ENCODE measurements at places on chromosomes 2 and 18. TPM values are rescaled to one million over a fixed set of nuclear protein-coding genes. Genes with fewer than 3 reads are reported as not detected.
A peak's percentile ranks its signal among the peaks of the same experiment; 100 is the strongest.

DNA sequence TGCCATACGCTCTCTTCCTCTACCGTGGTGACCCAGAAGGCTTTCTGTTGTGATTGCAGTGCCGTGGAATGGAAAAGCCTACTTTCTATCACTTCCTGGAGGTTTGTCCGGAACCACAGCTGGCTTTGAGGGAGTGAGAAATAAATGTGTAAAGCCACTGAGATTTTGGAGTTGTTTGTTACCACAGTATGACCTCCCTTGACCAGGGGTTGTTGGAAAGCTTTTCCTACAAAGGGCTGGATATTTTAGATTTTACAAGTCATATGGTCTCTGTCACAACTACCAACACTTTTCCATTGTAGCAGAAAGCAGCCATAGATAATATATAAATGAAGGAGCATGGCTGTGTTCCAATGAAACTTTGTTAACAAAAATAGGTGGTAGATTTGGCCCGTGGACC lies 70.3 kb downstream of the VAPA start:
- DNase-seq, result peak; percentile 37

DNA sequence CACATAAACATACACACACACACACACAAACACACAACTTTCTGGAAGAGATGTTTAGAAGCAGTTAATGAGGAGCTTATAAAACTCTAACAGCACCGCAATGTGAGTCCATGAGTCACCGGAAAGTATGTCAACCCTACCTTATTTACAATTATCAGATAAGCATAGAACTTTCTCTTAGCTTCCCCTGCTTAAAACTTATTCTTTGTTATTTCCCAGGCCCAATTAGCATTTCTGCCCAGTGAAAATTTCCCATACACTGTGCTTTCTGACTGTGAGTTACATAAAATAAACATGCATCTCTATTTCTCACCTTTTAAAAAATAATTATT lies 737.6 kb downstream of the LRP1B start:
- no peak for DNase-seq

- no peak for DNase-seq
These were observed 22.2 kb downstream of the TANC1 start for GRCh38 chr2:158990397-158991214.

- no peak for DNase-seq
These were observed 4.0 kb downstream of the SERPINB13 start for GRCh38 chr18:63590966-63591695.

GRCh38 chr2:134582547-134582899 lies 136.3 kb downstream of the TMEM163 start:
- DNase-seq, result no peak

DNA sequence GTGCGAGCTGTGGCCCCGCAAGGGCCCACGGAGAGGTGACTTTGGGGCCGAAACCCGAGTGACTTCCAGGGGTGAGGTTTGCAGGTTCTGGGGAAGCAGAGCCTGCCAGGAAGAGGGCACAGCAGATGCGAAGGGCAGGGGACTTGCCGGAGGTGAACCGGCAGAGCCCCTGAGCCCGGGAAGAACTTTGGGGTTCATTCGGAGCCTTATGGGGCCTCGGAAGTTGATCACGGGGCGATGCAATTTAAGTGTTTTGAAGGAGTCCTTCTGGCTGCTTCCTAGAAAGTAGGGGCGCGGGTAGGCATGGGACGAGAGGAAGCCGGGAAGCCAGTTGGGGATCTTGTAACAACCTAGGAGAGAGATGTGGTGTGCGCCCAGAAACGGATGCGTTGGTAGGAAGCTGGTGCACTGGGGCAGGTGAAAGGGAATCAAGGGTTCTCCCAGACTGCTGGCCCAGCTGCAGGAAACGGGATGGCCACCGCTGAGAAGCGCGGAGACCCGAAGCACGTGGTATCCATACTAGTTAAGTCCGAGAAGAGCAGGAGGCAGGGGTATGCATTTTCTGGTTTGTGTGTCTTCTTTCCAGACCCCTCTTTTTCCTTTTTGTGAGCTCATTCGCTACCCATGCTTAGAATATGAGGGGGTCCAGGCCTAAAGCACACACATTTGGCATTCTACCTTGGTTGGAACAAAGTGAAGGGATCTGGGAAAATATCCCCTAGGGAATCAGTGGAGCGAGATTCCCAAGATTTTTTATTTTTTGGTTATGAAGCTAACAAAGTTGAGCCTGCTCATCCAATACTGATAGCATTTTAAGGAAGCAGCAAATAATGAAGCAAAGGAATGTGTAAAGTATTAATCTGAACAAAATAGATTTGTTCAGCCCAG lies 758 bp downstream of the SCLY start:
- DNase-seq, result peak; percentile 44

- no peak for DNase-seq
These were observed 107.3 kb upstream of the EFEMP1 start for GRCh38 chr2:56030901-56031300.

GRCh38 chr2:26938399-26939118 lies 31.9 kb upstream of the MAPRE3 start:
- no peak for DNase-seq

DNA sequence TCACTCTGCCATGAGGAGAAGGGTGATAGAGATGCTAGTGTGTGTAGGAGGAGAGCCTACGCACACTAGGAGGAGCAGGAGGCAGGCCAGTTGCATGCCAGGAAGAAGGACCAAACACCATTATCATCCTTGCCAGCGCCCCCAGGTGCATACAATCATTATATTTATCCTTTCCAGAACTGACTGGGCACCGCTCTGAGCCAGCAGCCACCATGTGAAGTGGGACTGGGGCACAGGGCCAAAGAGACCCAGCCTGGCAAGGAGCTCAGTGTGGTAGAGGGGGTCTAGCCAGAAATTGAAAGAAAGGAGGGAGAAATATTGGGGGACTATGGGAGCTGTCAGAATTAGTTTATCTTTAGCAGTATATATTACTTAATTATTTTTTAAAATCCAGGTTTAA lies 8.3 kb upstream of the GPR148 start:
- no peak for DNase-seq

DNA sequence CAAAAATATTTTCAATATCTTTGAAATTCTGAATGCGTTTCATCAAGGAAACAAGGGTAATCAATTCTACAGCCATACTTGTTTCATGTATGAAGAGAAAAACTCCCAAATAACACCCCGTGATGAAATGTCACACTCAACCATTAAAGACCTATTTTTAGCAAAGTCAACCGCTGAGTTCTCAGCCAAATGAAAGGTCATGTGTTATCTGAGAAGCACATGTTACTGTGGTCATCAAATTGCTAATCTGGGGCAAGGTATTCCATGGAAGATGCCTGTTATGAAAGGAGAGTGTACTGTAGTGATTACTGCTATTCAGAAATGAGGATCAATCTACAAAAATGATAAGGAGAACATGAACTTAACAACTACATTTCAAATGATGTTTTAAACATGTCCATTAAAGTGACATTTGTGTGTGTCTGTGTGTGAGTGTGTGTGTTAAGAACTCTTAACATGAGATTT lies 126.7 kb downstream of the BCL2 start:
- DNase-seq, result peak; percentile 87

GRCh38 chr18:55268151-55268601 lies 308.9 kb upstream of the CCDC68 start:
- no peak for DNase-seq

DNA sequence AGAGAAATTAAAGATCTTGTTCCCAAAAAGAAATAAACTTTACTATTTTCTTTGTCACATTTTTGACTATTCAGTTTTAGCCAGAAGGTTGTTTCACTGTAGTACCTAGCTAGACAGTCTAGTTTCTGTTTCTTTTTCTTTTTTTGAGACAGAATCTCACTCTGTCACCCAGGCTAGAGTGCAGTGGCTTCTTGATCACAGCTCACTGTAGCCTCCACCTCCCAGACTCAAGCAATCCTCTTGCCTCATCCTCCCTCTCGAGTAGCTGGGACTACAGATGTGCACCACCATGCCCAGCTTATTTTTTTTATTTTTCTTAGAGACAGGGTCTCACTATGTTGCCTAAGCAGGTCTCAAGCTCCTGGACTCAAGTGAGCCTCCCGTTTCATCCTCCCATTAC lies 2.2 kb downstream of the RBM45 start:
- DNase-seq, result no peak

DNA sequence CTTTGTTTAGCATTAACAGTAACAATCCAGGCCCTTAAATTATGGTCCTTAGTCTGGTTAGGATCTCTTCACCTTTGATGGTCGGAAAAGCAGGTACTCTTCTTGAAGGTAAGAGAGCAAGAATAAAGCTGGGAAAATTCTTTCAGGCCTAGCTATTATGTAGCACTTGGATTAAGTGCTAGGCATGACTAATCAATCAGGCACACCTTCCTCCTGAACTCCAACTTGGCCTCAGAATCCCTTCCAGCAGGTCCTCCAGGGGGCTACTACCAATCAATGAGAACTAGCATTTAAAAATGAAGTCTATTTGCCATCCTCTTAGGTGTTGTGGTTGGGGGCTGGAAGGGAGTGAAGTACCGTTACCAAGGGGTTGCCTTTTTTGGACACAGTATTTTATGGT lies 3.7 kb downstream of the SMYD1 start:
- no peak for DNase-seq

- DNase-seq, result peak; percentile 54
These were observed 121.8 kb upstream of the EPAS1 start for GRCh38 chr2:46175419-46175818.

- DNase-seq, result peak; percentile 79
These were observed 38.4 kb downstream of the EPAS1 start for GRCh38 chr2:46335391-46336282.

GRCh38 chr2:33354981-33355380 lies 121.5 kb upstream of the RASGRP3 start:
- DNase-seq, result no peak

DNA sequence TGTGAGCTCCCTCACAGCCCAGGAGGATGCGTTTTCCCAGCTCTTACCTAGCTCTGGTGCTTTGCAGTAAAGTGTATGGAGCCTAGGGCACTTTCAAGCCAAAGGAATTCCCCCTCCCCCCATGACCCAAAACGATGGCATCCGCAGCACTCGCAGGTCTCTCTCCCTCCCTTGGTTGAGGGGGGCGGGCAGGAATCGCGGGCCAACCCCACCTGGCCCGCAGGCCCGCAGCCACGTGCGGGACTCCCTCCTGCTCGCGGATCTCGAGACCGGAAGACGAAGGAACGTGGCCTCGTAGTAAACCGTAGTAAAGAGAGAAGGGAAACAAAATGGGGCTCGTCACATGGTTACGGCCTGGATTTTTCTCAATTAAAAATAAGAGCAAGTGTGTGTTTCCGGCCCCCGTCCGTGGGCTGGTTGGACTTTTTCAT lies 8.5 kb downstream of the IRS1 start:
- DNase-seq, result no peak

DNA sequence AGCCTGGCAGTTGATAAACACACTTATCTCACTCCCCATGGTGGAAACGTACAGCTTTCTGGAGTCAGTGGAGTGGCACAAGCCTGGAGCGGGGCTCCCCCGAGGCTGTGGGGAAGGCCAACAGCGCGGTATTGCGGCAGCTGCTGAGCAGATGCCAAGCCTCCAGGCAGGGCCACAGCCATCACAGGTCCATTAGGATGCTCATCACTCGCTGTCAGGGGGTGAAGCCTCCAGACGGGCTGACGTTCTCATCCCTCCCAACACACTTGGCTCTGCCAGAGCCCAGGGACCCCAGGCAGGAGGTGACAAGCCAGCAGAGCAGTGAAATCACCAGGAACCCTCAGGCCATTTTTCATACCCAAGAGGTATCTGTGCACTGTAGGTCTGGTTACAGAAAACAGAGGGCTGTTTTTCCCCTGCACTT lies 529.2 kb upstream of the KLHL29 start:
- no peak for DNase-seq

- peak; percentile 46 for DNase-seq
These were observed 268.2 kb upstream of the TCF4 start for GRCh38 chr18:55856229-55856628.

GRCh38 chr18:4007846-4008245 lies 447.3 kb downstream of the DLGAP1 start:
- no peak for DNase-seq

Gene UBR3
- total RNA-seq, result 59.6 TPM

Gene TEKT4
- total RNA-seq, result not detected

Gene SF3B1
- total RNA-seq, result 321 TPM

Gene SLC30A3
- not detected for total RNA-seq

Gene UGT1A8
- total RNA-seq, result not detected

Gene KIF3C
- total RNA-seq, result 5.4 TPM

Gene ELMOD3
- 19.4 TPM for total RNA-seq

Gene NEDD4L
- total RNA-seq, result 31.7 TPM

Gene RAB27B
- total RNA-seq, result 11.4 TPM
